Ovary (tissue), 10 donors: ENCODE measurements at places on chromosomes 11 and 22. TPM values are rescaled to one million over a fixed set of nuclear protein-coding genes. Genes with fewer than 3 reads are reported as not detected.
A peak's percentile ranks its signal among the peaks of the same experiment; 100 is the strongest.

GRCh38 chr22:47090591-47091245, 328.3 kb downstream of the TBC1D22A start:
- H3K27me3 ChIP-seq, result no peaks in the 10 kb centered on the region
- H3K4me1 ChIP-seq, result peaks cover 12% of the 10 kb centered on the region
- DNase-seq, result no peak
- H3K36me3 ChIP-seq, result no peaks in the 10 kb centered on the region
- H3K4me3 ChIP-seq, result no peak overlapping the region

- peaks cover 4% of the 10 kb centered on the region for H3K4me1 ChIP-seq
- DNase-seq, result no peak
- H3K4me3 ChIP-seq, result no peak overlapping the region
- no peaks in the 10 kb centered on the region for H3K27me3 ChIP-seq
- no peaks in the 10 kb centered on the region for H3K36me3 ChIP-seq
- no peak overlapping the region for H3K27ac ChIP-seq
Measured at GRCh38 chr11:27013781-27014361, 20.0 kb downstream of the FIBIN start.

- H3K27me3 ChIP-seq, result no peaks in the 10 kb centered on the region
- no peak overlapping the region for H3K27ac ChIP-seq
- DNase-seq, result peak; percentile 85
- H3K4me3 ChIP-seq, result peak overlapping the region; percentile 37
- H3K4me1 ChIP-seq, result peaks cover 8% of the 10 kb centered on the region
Measured at GRCh38 chr11:64007629-64008282, 21.5 kb downstream of the OTUB1 start.

GRCh38 chr22:30328466-30329049, 1.8 kb upstream of the TBC1D10A start:
- H3K4me1 ChIP-seq, result peaks cover 18% of the 10 kb centered on the region
- H3K27ac ChIP-seq, result no peak overlapping the region
- no peak for DNase-seq
- H3K27me3 ChIP-seq, result no peaks in the 10 kb centered on the region

Gene GLYAT
- polyA plus RNA-seq, result not detected

GRCh38 chr11:111414267-111414931, 35.3 kb upstream of the POU2AF1 start:
- peaks cover 19% of the 10 kb centered on the region for H3K4me1 ChIP-seq
- no peaks in the 10 kb centered on the region for H3K36me3 ChIP-seq
- no peak overlapping the region for H3K27ac ChIP-seq
- H3K4me3 ChIP-seq, result no peak overlapping the region

DNA sequence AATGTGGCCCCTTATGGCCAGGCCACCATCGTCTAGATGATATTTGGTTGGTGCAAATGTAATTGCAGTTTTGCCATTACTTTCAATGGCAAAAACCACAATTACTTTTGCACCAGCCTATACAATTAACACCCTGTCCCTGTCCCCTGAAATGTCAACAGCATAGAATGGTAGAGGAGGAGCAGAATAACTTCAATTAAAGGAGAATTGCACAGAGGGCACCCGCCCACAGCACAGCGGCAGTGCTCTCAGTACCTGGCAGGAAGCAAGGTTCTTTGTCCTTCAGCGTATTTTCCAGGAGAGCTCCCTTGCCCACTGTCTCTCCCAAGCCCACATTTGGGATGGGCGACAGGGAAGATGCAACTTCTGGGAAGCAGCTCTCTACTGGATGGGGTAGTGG, 115.3 kb downstream of the TRIM29 start:
- H3K36me3 ChIP-seq, result no peaks in the 10 kb centered on the region
- no peak overlapping the region for H3K4me3 ChIP-seq
- H3K27me3 ChIP-seq, result no peaks in the 10 kb centered on the region
- no peaks in the 10 kb centered on the region for H3K4me1 ChIP-seq

GRCh38 chr11:113447621-113448315, 27.4 kb downstream of the DRD2 start:
- H3K36me3 ChIP-seq, result no peaks in the 10 kb centered on the region
- DNase-seq, result no peak
- no peak overlapping the region for H3K27ac ChIP-seq
- no peaks in the 10 kb centered on the region for H3K4me1 ChIP-seq
- no peak overlapping the region for H3K4me3 ChIP-seq

Gene NPTXR
- 5.3 TPM for polyA plus RNA-seq

Gene FAM83F
- polyA plus RNA-seq, result 0.12 TPM

- peaks cover 14% of the 10 kb centered on the region for H3K4me1 ChIP-seq
- no peaks in the 10 kb centered on the region for H3K36me3 ChIP-seq
- peak; percentile 61 for DNase-seq
Measured at GRCh38 chr11:59551659-59552521, 40.6 kb downstream of the OR4D9 start.

- no peak overlapping the region for H3K4me3 ChIP-seq
- no peaks in the 10 kb centered on the region for H3K36me3 ChIP-seq
- H3K4me1 ChIP-seq, result peaks cover 2% of the 10 kb centered on the region
- no peaks in the 10 kb centered on the region for H3K27me3 ChIP-seq
Measured at GRCh38 chr11:61357233-61357893, 4.3 kb downstream of the CYB561A3 start.

- H3K36me3 ChIP-seq, result no peaks in the 10 kb centered on the region
- no peak for DNase-seq
- no peaks in the 10 kb centered on the region for H3K27me3 ChIP-seq
- H3K4me1 ChIP-seq, result no peaks in the 10 kb centered on the region
- H3K27ac ChIP-seq, result no peak overlapping the region
Measured at GRCh38 chr11:15145151-15145550, 30.4 kb downstream of the INSC start.

Gene RAC2
- polyA plus RNA-seq, result 11.0 TPM

DNA sequence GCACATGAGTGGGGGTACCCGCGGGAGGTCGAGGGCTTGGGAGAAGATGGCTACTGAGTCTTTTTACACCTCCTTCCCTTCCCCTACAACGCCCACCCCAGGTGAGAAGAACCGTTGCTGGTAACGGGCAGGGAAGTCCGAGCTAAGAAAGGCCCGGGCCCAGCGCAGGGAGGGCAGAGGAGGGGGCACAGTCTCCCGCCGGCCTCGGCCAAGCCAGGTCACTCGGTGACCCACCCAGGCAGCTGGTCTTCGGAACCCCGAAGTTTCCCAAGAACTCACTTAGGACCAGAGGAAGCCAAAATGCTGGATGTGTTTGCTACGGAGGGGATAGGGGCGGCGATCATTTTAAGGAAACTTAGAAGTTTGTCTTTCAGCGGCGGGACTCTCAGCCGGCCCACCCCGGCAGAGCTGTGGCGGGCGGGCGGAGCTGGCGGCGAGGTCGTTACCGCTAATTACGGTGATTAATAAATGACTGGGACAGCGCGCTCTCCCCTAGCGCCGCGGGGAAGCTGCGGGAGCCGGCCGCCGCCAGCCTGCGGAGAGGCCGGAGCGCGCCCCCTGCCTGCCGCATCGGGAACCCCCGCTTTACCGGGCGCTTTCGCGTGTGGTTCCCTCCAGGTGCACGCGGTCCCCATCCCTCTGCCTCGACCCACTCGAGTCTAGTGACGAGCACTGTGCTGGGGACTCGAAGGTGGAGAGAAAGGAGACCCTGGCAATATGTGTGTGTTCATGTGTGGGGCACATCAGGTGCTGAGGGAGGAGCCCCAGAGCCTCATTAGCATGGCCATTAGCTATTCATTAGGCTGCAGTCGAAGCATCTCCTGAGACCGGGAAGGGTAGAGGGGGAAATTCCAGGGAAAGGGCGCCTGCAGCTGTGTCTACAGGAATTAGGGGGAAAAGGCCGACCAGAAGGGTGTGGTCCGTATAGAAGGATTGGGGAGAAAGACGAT, 945 bp downstream of the ROBO3 start:
- no peaks in the 10 kb centered on the region for H3K36me3 ChIP-seq
- peaks cover 4% of the 10 kb centered on the region for H3K27me3 ChIP-seq
- peaks cover 9% of the 10 kb centered on the region for H3K4me1 ChIP-seq
- DNase-seq, result peak; percentile 36
- H3K4me3 ChIP-seq, result no peak overlapping the region
- H3K27ac ChIP-seq, result no peak overlapping the region

Gene CCDC73
- 0.28 TPM for polyA plus RNA-seq

Gene MMP11
- polyA plus RNA-seq, result 1.4 TPM

DNA sequence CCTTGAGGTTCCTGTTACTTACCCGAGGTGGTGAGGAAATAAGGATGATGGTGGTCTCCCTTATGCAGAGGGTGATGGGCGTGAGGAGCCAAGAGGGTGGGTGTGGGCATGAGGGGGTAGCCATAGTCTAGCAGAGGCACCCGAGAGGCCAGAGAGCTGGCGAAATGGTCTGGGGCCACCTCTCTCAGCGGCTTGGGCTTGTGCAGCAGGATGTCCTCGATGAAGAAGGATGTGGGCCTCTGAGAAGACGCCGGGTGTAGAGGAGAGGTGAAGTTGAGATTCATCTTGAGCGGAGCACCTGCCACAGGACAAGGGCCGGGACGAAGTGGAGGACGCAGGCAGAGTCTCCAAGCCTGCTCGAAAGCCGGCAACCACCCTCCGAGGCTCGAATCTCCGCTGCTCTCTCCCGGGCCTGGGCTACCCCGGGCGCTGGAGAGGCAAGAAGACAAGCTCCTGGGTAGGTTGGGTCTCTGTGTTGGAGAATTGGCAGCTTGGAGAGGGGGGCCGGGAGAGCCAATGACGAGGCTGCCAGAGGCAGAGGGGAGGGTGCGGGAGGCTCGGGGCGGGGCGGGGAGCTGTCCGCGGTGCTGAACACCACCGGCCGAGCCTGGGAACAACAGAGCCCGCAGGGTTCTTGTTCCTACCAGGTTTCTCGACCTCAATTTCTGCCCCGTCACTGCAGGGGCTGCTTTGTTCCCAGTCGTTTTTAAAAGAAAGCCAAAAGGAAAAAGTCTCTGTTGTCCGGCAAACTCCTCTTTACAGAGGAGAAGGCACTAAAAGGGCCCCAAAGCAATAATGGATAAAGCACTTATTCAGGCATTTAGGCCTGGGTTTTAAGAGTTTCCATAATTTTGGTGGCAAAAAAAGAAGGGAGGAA, at the start of gene BSX:
BSX (minus strand) TSS at position 447 of the 877 bp plus-strand sequence; CDS start at position 284, 163 bp downstream.
- no peak within 1 kb of the TSS for H3K27ac ChIP-seq
- no peak within 1 kb of the TSS for H3K4me3 ChIP-seq
- DNase-seq, result peak; percentile 62
- no peaks in the 10 kb centered on the region for H3K27me3 ChIP-seq

DNA sequence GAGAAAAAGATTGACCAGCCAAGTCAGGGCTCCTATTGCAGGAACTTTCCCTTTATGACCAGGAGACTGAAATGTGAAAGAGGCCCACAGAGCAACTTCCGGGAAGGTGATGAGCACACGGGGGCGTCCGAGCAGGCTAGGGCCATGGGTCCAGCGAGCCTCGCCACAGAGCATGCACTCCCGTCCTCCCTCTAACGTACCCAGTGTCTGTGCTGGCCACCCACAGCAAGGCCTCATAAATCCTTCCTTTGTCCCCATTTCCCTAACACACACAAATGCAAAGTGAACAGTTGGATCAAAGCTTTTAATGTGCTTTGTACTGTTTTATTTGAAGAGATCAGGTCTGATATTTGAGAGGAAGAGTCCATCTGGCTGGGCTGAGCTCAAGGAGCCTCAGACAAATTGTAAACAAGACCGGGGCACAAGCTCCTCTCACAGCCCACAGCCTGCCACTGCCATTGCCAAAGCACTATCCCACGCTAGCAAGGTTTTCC, 44.3 kb downstream of the BLID start:
- H3K27me3 ChIP-seq, result no peaks in the 10 kb centered on the region
- DNase-seq, result no peak
- no peak overlapping the region for H3K4me3 ChIP-seq
- H3K36me3 ChIP-seq, result no peaks in the 10 kb centered on the region
- no peak overlapping the region for H3K27ac ChIP-seq
- H3K4me1 ChIP-seq, result peaks cover 3% of the 10 kb centered on the region

GRCh38 chr22:33124471-33124870, 66.3 kb upstream of the SYN3 start:
- no peaks in the 10 kb centered on the region for H3K36me3 ChIP-seq
- H3K4me3 ChIP-seq, result no peak overlapping the region
- H3K27ac ChIP-seq, result no peak overlapping the region
- no peaks in the 10 kb centered on the region for H3K27me3 ChIP-seq
- no peak for DNase-seq

DNA sequence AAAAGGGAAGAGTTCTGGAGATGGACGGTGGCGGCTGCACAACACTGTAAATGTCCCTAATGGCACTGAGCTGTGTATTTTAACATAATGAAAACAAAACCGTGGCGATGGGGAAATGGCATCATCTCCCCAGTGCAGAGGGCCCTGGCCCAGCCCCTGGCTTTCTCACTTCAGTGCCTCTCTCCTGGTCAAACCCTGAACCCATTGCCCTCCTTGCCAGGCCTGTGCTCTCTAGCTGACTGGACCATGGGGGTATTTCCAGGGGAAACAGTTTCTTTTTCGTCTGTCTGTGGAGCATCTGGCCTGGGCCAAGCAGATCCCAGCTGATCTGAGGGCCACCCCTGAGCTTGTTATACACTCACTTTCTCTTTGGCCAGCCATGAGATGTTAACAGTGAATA, 17.4 kb upstream of the NAP1L4 start:
- no peak overlapping the region for H3K27ac ChIP-seq
- DNase-seq, result no peak
- H3K36me3 ChIP-seq, result no peaks in the 10 kb centered on the region
